ENCODE measurements at places on chromosomes 5 and 9.

DNA sequence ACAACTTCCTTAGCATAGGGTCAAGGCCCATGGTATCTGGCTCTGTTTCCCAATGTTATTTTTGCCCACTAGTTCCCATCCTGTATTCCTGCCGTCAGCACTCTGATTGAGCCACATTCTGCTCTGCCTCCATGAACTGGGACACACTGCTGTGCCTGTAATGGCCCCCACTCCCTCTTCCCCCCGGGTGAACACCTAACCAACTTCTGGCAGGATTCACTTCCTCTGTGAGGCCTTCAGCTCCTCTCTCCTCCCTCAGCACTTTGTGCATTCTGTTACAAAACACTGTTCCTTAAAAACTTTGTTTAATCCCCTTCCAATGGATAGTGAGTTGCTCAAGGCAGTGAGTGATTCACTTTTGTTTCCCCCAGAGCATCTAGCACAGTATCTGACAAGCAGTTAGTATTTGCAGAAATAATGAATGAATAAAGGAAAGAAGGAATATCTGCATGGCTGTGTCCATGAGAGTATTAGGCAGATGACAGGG lies 183.6 kb downstream of the EFNA5 start:
- DNase-seq = no peak

GRCh38 chr5:142910128-142910527 lies 140.0 kb downstream of the ARHGAP26 start:
- DNase-seq = no peak

GRCh38 chr5:156340893-156341292 lies 13.9 kb downstream of the SGCD start:
- DNase-seq = no peak

DNA sequence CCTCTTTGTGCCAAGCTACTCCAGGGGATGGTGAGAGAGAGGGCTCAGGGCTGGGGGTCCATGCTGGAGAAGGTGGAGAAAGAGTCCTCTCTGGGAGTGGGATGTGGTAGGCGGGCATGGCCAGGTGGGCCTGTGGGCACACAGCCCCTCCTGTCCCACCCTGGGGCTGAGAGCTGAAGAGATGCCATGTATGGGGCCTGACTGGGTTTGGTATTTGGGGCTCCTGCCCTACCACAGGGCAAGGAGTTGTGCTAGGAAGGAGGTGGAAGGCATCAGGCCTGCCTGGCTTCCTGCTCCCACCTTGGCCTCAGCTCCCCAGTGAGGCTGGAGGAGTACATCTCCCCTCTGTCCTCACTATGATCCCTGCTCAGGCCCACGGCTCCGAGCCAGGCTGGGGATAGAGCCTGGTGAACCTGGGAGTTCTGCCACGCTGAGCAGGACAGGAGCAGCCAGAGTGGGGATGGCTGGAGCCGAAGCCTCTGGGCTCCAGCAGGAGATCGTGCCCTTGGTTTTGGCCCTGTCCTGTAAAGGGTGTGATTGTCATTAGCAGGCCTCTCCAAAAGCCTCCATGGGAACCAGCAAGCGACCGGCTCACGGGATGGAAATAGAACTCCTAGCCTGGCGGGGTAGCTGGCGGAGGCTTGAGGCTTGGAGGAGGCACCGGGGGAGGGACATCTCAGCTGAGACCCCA lies 75.5 kb downstream of the CACNA1B start:
- no peak for DNase-seq

- DNase-seq = no peak
These were observed 49.8 kb upstream of the SH3PXD2B start for GRCh38 chr5:172503925-172504700.

Measured in stimulated activated CD4-positive, alpha-beta T cell treated with anti-CD3 and anti-CD28 coated beads, Interleukin-12 subunit alpha, Interleukin-12 subunit beta, amount 100 ng/mL, for 48 hours (primary cell).